ENCODE measurements at places on chromosomes 2 and 18.

DNA sequence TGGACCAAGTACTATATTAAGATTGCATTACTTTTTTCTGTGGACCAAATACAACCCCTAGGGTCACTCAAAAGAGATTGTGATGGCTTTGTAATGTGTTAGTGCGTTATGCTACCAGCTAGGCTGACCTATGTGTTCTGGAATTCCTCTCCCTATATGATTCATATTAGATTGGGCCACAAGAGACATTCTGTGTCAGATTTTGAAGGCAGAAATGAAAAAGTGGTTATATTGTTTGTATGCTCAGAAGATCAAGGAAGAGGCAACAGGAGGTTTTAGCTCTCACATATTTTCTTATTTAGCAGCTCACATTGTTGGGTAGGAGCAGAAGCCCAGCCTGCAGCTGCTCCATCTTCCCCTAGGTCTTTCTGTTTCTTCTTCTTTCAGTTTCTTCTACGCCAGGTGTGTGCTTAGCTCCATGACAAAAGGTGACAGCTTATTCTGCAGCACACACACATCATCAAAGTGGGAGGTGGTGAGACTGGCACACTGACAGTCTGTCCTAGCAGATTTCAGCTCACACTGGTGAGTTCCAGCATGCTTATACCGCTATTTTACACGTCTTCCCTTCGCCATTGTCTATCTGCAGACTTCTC, 156.8 kb upstream of the UBE2E3 start:
- no peaks in the 10 kb centered on the region for H3K36me3 ChIP-seq
- no peak overlapping the region for H3K4me3 ChIP-seq
- H3K4me1 ChIP-seq: no peaks in the 10 kb centered on the region
- DNase-seq: no peak

DNA sequence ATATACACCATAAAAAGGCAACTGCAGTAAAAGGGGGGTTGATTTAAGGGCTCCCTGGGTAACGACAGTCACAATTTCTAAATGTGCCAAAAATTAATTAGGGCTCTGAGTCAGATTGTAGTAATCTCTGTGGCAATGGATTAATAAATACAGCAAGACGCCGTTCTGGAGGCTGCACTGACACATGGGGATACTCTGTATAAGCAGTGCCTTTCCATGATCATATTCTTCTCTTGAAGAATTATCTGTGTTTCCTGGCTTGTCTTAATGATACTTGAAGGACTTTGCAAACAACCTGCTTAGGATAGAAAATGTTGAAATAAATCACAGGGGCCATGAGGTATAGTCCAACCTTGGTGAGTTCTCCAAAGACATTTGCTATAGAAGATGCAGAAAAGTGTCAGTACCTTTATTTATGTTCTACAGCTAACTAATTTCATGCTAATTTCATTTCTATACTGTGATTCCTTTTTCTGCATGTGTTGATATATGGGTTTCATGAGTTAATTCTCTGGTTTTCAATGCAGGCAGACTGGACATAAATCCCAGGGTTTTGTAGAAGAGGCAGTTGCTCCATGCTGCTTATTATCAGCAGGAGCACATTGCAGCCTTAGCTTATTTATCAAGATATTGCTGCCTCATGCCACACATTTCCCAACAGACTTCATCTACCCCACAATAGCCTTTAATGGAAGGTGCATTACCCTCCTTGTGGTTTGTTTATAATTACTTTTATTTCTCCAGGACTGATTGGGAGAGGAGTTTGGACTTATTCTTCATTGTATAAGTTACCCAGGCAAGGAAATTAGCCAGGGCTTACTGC, 54.8 kb downstream of the HNMT start:
- no peaks in the 10 kb centered on the region for H3K4me1 ChIP-seq
- no peak overlapping the region for H3K4me3 ChIP-seq
- no peaks in the 10 kb centered on the region for H3K36me3 ChIP-seq

DNA sequence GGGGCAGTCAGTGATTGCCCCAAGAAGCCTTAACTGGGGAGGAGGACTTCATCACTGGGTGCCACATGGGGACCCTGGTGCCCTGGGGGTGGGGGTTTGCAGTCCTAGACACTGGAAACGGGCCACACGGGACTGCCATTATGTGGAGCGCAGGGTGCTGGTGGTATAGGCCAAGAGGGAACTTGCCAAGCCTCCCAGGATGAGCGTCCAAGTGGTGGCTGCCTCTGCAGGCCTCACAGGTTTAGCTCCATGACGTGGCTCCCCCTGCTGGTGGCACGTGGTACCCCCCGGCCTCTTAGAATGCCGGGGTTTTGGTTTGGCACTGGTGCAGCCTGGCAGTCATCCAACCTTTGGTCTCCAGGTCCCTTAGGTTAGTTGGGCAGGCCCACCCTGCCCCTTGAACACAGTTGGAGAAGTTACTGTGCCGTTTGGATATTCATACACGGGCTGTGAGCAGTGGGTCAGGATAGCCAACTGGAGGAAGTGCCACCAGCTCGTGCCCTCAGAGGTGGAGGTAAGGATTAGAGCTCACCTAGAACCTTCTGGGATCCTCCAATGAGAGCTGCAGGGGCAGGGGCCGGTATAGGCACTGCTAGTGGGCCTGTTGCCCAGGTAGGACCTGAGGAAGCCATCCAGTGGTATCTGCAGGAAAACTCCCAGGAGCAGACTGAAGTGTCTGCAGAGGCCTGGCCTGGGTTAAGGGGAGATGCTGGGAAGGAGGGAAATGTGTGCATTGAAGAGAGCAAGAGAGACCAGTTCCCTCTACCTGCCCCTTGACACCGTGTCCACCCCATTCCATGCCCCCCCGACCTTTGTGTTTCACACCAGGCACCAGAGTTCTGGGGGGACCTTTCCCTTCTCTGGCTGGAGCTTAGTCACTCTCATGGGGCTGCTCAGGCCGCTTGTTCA, 5.7 kb downstream of the PTMA start:
- no peak overlapping the region for H3K4me3 ChIP-seq
- peak; percentile 88 for DNase-seq
- H3K27ac ChIP-seq: peak overlapping the region; percentile 17
- H3K36me3 ChIP-seq: peaks cover 8% of the 10 kb centered on the region
- no peaks in the 10 kb centered on the region for H3K27me3 ChIP-seq

- no peak overlapping the region for H3K27ac ChIP-seq
- no peaks in the 10 kb centered on the region for H3K27me3 ChIP-seq
- H3K36me3 ChIP-seq: no peaks in the 10 kb centered on the region
- no peak for DNase-seq
- no peaks in the 10 kb centered on the region for H3K4me1 ChIP-seq
Measured at GRCh38 chr2:153235516-153235915, 243.0 kb downstream of the RPRM start.

GRCh38 chr2:20674974-20675679, 8.2 kb downstream of the GDF7 start:
- no peaks in the 10 kb centered on the region for H3K36me3 ChIP-seq
- DNase-seq: no peak
- H3K4me3 ChIP-seq: no peak overlapping the region

DNA sequence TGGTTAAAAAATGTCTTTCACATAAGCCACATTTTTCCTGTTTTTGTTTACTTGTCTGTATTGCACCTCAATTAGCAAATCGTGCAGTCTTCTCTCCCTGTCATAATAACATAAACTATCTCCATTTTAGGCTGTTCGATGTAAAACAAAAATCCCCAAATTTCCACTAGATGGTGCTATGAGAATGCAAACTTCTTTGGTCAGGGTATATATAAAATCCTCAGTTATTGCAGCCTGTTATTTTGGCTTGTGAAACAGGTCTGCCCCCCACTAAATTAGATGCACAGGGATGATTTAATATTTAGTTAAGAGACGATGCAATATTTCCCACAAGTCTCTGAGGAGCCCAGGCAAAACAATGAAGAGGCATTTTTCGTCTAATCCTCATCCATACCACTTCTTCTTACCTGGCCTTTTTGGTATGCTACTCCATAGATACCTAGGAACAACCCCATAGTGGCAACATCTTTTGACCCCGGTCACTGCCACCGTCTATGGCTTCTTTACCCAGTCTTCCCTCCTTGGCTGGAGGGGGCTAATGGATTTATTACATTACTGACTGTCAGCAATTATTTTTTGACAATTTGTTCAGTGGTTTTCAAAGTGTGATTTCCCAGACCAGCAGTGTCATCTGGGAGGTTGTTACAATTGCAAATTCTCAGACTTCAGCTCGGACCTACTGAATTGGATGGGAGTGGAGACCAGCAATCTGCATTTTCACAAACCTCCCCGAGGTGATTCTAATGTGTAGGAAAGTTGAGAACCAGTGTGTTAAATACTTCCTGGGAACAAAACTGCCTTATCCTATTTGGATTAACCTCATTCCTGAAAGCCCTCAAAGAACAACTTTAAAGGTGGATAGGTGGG, 117.4 kb upstream of the CWC22 start:
- no peak overlapping the region for H3K27ac ChIP-seq
- H3K36me3 ChIP-seq: no peaks in the 10 kb centered on the region
- H3K4me1 ChIP-seq: no peaks in the 10 kb centered on the region
- H3K4me3 ChIP-seq: no peak overlapping the region
- DNase-seq: peak; percentile 49

DNA sequence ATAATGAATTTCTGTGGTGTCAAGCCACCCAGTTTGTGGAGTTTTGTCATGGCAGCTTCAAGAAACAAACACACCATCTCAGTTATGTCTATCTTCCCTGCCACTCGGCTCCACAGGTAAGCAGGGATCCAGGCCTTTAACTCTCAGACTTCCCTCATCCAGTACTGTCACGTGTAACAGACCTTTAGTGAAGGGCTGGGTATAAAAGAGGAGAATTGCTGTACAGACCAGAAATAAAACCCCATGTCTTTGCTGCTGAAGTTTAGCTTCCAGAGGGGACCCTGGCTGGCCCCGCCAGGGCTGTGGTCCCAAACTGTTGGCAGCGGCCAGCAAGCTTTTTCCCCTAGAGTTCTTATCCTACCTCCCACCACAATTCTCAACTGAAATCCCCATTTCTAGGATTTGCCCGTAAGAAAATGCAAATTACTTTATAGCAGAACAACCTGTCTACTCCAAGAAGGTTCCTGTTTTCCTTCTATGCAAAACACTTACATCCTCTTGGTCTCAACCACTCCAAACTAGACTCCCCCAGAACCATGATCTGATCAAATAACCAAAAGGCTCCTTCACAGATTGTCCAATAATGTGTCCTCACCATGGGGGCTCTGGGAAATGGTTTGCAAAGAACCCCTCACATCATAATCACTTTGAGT, 438.0 kb upstream of the ID2 start:
- H3K4me3 ChIP-seq: no peak overlapping the region
- H3K36me3 ChIP-seq: no peaks in the 10 kb centered on the region
- H3K27ac ChIP-seq: no peak overlapping the region
- no peaks in the 10 kb centered on the region for H3K27me3 ChIP-seq
- no peak for DNase-seq
- no peaks in the 10 kb centered on the region for H3K4me1 ChIP-seq

All from small intestine (tissue), 16 donors.